Left ventricle myocardium inferior (tissue), 1 donor: ENCODE measurements at places on chromosomes 7 and 10. TPM values are rescaled to one million over a fixed set of nuclear protein-coding genes. Genes with fewer than 3 reads are reported as not detected.

NME8 gene
- not detected for total RNA-seq

ORAI2 gene
- total RNA-seq = 2.6 TPM

SPDYE1 gene
- total RNA-seq = not detected

IFIT5 gene
- total RNA-seq = 7.4 TPM

RGS10 gene
- 5.6 TPM for total RNA-seq

HOXA3 gene
- total RNA-seq = not detected

CLDN3 gene
- total RNA-seq = not detected

SFTPA1 gene
- not detected for total RNA-seq

GIMAP5 gene
- total RNA-seq = 10.7 TPM

DNA sequence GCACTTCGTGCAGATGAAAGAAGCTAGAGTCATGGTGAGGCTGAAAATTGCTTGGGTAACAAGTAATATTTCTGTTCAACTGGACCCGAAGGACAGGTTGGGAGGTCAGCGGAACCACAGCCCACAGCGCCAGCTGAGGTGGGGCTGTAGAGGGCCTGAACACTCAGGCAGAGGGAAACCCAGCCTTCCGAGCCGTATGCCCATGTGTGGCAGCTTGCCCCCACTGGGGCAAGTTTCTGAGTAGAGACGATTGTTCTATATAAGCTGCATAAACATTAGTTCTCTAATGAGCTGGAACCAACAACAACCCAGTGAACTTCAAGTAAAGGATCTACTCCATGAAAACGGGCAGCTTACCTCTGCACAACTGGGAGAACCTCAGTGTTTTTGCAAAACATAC lies 58.4 kb upstream of the TNS3 start:
- no peaks in the 10 kb centered on the region for H3K27me3 ChIP-seq
- H3K27ac ChIP-seq = no peak overlapping the region
- H3K4me1 ChIP-seq = peaks cover 17% of the 10 kb centered on the region
- no peak for DNase-seq
- H3K4me3 ChIP-seq = no peak overlapping the region

DNA sequence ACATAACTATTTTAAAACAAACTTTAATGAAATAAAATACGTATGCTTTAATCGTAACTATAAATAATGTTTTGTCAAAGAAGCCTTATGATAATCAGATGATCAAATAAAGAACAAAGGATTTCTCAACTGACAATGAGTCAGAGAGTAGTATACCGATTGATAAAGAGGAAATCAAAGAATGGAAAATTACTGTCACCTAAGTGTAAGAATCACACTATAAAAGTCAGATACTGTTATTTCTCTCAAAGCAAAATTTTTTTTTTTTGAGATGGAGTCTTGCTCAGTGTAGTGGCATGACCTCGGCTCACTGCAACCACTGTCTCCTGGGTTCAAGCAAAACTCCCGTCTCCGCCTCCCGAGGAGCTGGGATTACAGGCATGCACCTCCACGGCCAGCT lies 18.8 kb downstream of the DNAJC2 start:
- no peaks in the 10 kb centered on the region for H3K4me1 ChIP-seq
- H3K36me3 ChIP-seq = peaks cover 70% of the 10 kb centered on the region
- H3K4me3 ChIP-seq = no peak overlapping the region
- DNase-seq = no peak

DNA sequence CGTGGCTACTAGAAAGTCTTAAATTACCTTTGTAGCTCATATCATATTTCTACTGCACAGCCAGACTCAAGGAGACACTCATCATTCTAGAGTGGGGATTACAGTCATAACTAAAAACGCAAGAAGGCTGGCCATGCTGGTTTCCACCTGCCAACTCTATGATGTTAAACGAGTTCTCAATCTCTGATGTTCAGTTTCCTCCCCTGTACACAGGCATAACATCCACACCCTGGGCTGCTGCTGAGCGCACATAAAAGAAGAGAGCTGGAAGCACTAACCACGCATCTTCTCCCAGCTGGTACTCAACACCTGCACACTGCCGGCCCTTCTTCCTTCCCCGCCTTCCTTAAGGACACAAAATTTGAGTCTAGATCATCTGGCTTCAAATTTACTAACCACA lies 60.5 kb downstream of the SORBS1 start:
- H3K27me3 ChIP-seq = no peaks in the 10 kb centered on the region
- H3K4me3 ChIP-seq = no peak overlapping the region
- H3K36me3 ChIP-seq = peaks cover 5% of the 10 kb centered on the region
- peak overlapping the region; percentile 87 for H3K27ac ChIP-seq
- no peak for DNase-seq

DNA sequence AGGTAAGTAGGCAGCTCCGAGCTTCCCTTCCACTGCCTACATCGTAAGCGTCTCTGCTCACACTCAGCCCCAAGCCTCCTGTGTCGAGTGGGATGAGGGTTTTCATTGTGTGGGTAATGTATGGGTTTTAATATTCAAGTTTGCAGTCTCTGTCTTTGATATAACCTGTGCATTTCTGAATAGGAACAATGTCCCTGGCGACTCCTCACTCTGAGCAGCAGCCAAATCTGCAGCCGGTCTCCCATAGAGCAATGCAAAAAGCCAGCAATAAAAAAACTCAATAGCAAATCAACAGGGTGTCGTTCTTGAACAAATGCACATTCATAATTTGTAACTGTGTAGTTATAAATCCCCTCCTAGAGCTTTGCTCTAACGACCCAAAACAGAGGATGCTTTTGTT lies 33.4 kb downstream of the PPP1R17 start:
- no peaks in the 10 kb centered on the region for H3K36me3 ChIP-seq
- DNase-seq = no peak
- H3K4me3 ChIP-seq = no peak overlapping the region

DNA sequence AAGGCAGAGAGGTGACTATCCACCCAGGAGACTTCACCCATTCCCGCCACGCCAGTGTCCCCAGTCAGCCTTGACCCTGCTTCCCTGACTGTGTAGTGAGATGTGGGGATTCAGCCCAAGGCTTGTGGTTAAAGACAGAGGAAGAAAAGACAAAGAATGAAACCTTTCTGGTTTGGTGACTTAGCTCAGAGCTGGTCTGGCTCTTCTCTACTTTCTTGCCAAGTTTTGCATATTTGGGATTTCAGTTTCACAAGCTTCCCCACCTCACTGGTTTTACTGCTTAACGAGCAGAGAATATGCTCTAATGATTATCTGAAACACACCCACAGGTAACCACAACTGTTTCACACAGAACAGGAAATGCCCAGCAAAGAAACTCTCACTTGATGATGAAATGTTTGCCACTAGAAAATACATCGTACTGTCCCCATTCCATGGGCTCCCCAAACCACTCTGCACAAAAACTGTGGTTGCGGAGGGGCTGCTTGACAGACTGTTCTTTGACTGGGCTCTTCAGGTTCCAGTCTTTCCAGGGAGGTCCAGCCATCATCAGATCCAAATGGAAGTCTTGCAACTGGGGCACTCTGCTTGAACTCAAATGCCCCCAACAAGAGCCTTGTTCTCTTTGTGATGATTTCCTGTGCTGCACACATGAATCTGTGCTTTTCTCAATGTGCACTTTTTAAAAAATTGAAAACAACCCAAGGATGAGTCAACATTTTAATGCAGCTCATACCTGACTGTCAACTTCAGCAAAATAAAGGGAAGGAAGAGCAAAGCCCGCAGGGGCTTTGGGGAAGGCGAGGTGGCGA lies 95.5 kb downstream of the CTBP2 start:
- H3K27me3 ChIP-seq = no peaks in the 10 kb centered on the region
- H3K27ac ChIP-seq = peak overlapping the region; percentile 65
- DNase-seq = no peak
- H3K4me1 ChIP-seq = peaks cover 95% of the 10 kb centered on the region

- no peak overlapping the region for H3K4me3 ChIP-seq
- no peak for DNase-seq
- no peak overlapping the region for H3K27ac ChIP-seq
- H3K4me1 ChIP-seq = peaks cover 12% of the 10 kb centered on the region
Observed at GRCh38 chr7:37234928-37235327, 213.7 kb downstream of the ELMO1 start.

- H3K27ac ChIP-seq = no peak overlapping the region
- H3K4me1 ChIP-seq = no peaks in the 10 kb centered on the region
- H3K36me3 ChIP-seq = no peaks in the 10 kb centered on the region
- no peak for DNase-seq
- no peaks in the 10 kb centered on the region for H3K27me3 ChIP-seq
Observed at GRCh38 chr10:28765641-28766040, 88.3 kb downstream of the BAMBI start.

DNA sequence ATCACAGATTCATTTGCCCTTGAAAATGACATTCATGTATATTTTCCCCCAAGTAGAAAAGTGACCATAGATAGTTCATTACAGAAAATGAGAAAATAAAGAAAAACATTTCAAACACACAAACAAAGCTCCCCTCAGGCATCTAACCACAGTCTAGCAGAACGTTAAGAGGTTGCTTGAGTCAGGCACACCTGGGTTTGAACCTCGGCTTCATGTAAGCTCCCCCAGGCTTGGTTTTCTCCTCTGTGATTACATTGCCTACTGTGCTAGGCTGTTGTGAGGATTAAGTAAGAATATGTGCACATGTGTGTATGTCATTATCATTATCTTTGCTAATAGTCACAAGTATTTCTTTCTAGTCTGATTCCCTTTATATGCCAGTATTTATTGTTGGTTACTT lies 9.1 kb downstream of the DNTT start:
- no peaks in the 10 kb centered on the region for H3K36me3 ChIP-seq
- no peak for DNase-seq
- no peak overlapping the region for H3K27ac ChIP-seq
- peaks cover 28% of the 10 kb centered on the region for H3K4me1 ChIP-seq
- no peak overlapping the region for H3K4me3 ChIP-seq
- H3K27me3 ChIP-seq = peaks cover 12% of the 10 kb centered on the region

DNA sequence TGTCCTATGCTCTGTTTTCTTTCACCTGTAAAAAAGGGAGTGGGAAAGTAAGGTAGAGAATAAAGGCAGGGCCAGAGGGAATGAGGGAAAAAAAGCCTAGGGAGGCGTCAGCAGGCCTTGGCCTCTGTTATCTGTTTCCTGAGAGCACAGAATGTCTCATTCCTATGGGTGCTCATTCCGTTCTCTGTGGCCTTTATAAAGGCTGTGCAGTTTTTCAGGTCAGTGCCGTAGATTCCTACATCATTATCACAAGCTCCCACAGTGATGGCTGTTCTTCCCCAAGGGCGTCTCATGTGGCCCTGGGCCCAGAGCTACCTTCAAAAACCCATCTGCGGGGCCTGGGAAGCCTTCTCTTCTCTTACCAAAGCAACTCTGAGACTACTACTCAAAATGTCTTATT lies 16.7 kb upstream of the AKR1B10 start:
- H3K4me3 ChIP-seq = no peak overlapping the region
- H3K36me3 ChIP-seq = no peaks in the 10 kb centered on the region
- peaks cover 9% of the 10 kb centered on the region for H3K4me1 ChIP-seq
- H3K27me3 ChIP-seq = no peaks in the 10 kb centered on the region
- no peak overlapping the region for H3K27ac ChIP-seq

DNA sequence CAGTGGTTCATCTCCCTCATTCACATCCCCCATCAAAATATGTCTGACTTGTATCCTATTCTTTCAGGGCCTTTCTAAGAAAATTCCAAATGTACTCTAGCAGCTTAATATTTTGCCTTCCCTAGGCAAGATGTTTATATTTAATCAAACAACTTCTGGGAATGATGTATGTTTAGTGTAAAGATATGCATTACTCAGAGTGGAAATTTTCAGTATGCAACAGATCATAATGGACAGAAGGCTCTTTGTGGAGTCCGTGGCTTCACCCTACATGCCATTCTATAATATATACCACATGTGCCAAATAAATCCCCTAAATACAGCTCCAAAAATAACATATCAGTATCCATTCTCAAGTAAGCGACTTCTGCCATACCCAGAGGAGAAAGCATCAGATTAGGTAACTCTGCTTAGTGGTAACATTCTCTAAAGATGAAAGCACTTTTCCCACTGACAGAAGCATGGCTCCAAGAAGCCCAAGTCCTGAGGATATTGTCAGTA lies 316.6 kb downstream of the KCNMA1 start:
- no peak overlapping the region for H3K27ac ChIP-seq
- H3K36me3 ChIP-seq = no peaks in the 10 kb centered on the region
- DNase-seq = no peak
- H3K4me1 ChIP-seq = no peaks in the 10 kb centered on the region
- peaks cover 71% of the 10 kb centered on the region for H3K27me3 ChIP-seq

GRCh38 chr10:12501841-12502525 lies 152.6 kb downstream of the CAMK1D start:
- H3K27me3 ChIP-seq = no peaks in the 10 kb centered on the region
- peak; percentile 25 for DNase-seq
- H3K4me1 ChIP-seq = peaks cover 38% of the 10 kb centered on the region
- no peaks in the 10 kb centered on the region for H3K36me3 ChIP-seq

DNA sequence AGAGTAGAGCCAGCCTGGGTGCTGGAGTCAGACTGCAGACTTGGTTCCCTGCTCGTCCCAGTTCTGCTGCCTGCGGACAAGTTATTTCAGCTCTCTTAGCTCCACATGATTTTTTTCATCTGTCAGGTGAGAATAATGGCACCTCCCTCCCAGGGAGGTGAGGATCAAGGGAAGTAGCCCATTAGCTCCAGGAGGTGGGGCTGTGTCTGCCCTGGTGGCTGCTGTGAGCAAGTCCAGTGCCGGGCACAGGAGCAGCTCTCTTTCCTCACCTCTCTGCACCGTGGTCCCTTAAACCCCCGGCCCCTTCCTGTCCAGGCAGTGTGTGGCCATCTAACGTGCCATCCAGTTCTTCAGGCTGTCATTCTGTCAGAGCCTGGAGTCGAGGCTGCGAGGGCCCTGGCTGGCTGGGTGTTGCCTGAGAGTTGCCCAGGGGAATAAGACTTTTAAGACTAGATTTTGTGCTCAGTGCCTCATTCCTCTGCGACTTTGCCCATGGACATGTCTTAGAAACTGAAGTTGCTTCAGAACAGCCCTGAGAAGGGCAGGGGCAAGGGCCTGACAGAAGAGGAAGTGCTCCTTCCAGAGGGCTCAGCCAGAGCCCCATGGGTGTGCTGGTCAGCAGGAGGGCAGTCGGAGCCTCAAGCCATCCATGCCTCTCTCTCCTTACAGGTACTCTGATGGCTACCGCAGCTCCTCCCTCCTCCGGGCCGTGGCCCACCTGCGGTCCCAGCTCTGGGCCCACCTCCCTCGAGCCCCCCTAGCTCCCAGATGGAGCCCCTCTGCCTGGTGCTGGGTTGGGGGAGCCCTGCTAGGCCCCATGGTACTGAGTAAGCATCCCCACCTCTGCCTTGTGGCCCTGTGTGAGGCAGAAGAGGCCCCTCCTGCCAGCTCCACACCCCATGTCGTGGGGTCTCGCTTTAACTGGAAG lies 5.0 kb downstream of the ABCB8 start:
- no peak overlapping the region for H3K4me3 ChIP-seq
- H3K4me1 ChIP-seq = peaks cover 36% of the 10 kb centered on the region
- no peak overlapping the region for H3K27ac ChIP-seq
- H3K27me3 ChIP-seq = no peaks in the 10 kb centered on the region
- peaks cover 39% of the 10 kb centered on the region for H3K36me3 ChIP-seq

GRCh38 chr10:10687751-10688150 lies 329.9 kb upstream of the CELF2 start:
- DNase-seq = no peak
- no peak overlapping the region for H3K4me3 ChIP-seq
- H3K36me3 ChIP-seq = no peaks in the 10 kb centered on the region
- H3K27ac ChIP-seq = no peak overlapping the region
- H3K27me3 ChIP-seq = no peaks in the 10 kb centered on the region
